ENCODE measurements at places on chromosomes 1 and 21.

GRCh38 chr1:9382643-9383491 is 90.2 kb downstream of the SPSB1 start:
- DNase-seq = no peak

DNA sequence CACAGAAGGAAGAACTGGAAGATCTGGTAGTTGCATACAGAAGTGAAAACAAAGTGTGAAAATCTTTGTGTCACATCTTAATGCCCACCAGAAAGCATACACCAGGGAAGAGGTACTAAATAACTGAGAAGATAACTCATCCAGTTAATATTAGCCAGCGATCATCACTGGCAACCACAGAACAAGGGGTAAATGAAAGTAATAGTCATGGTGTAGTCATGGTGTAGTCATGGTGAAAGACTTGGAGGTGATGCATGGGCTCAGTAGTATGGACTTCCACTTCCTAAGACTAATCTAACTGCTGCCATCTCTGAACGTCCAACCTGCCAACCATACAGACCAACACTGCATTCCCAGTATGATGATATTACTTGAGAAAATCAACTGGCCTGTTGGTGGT is 481.2 kb upstream of the NR5A2 start:
- no peak for DNase-seq

DNA sequence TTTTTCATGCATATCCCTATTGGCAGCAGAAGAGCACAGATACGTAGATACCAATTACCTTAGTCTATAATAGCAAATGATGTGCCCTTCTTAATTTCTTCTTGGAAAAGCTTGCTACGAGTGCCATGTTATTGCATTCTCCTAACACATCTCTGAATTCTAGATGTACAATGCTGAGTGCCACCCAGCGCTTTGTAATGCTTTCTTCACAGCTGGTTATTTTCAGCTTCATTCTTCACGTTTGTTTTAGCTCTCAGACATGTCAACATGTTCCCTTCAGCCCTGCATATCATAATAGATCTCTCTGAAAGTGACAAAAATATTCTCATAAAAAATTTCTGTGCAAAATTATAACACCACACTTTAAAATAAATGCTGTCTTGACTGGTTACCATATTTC is 981.2 kb downstream of the TTLL7 start:
- no peak for DNase-seq

DNA sequence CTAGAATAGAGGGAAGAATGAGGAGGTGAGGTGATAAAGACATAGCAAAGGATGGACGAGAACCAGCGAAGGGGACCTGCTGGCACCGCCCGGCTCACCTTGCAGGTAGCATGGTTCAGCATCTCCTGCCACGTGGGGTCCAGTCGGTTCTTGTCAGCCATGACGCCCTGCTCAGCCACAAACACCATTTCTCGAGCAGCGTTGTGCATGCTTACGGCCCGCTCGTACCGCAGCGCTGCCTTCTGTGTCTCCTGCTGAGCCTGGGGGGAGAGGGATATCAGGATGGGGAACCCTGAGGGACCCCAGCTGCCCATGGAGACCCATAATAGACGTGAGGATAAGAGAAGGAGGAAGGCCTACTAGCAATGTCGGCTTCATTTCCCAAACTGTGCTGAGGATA is 11.4 kb downstream of the SH3BP5L start:
- DNase-seq = no peak

- DNase-seq = no peak
Observed at GRCh38 chr1:109252167-109252892, 3.0 kb downstream of the CELSR2 start.

GRCh38 chr1:54559771-54560231 is 11.8 kb downstream of the ACOT11 start:
- DNase-seq = no peak

DNA sequence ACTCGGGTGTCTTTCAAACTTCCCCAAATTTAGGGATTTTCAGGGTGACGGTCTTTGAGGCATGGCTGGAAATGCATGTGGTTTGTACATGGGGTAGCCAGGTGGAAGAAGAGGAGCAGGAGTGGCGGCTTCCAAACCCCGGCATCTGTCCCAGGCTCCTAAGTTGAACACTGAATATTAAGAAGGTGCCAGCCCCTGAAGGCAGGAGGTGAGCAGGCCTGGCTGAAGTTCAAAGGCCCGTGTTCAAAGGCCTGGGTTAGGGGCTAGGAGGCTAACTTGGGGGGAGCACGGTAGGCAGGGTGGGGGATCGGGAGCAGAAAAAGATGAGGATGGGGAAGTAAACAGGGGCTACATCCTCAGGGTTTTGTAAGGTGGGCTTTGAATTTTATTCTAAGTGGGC is 42.8 kb downstream of the ELK4 start:
- no peak for DNase-seq

DNA sequence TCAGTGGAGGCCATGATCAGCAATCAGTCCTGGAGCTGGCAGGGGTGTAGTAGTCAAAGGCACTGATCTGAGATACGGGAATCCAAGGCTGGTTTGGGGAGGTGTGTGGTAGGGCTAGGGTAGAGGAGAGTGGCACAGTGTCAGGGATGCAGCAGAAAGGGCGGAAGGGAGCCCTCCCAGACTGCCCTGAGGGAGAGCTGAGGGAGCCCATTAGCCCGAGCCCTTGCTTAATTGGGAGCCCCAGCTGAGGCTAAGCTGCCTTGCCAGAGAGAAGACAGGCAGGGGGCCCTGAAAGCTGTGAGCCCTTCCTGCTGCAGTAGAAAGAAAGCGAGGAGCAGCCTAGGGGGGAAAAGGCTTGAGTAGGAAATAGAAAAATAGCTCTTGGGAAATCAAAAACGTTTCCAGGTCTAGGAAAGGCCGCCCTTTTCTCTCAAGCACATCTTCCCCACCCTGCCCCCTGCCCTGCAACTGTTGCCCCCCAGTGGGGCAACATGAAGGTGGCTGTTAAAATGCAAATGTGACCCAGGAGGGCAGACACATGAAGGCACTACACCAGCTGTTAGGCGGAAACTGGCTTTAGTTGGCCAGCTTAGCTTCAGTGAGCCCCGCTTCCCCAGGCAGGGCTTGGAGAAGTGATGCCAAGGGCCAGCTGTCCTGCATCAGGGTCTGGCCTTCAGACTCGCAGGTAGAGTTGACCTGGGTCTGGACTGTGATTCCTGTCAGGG is 106.2 kb downstream of the UCK2 start:
- DNase-seq = no peak

DNA sequence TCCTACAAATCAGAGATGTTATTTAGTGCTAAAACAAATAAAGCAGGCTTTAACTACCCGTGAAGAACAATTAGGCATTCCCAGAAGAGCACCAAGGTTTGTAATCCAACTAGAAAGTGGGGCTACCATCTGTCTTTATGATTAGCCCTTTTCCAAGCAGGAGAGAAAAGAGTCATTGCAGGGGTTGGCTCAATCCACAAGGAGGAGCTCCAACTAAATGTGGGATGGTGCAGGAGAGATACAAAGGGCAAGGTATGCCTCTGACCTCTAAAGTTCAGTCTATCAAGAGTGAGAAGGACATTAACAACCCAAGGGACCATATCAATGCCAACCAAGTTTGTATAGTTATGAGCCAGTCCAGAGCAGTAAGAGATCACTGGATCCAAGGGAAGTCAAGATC is 382.7 kb upstream of the DUSP10 start:
- DNase-seq = no peak

DNA sequence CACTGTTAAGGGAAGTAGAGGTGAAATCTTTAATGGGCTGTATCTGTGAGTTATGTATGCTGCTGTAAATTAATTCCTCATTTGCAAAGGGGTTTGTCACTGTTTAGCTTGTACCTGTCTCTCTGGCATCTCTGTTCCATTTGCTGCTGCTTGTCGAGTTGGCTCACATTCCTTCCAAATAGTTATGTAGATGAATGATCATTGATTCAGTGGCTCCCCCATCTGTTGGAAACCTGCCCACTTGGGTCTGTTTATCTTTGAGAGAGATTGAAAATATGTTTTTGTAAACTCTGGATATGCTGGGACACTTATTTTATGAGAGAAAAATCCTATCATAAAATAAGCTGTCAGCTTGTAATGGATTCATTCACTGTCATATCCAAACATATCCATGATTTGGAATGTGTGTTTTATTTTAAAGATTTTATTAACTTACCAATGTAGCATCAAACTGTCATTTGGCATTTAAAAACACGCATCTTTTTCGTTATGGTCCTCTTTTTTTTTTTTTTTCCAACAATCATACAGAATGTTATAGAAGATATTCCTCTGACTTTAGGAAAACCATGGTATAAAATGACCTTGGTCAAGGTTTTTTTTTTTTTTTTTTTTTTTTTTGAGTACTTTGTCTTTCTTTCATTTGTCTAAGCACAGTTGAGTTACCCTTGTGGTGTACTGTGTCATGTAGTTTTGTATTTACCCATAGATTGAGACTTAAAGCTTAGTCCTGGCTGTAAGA is 3.5 kb downstream of the RYR2 start:
- DNase-seq = no peak

DNA sequence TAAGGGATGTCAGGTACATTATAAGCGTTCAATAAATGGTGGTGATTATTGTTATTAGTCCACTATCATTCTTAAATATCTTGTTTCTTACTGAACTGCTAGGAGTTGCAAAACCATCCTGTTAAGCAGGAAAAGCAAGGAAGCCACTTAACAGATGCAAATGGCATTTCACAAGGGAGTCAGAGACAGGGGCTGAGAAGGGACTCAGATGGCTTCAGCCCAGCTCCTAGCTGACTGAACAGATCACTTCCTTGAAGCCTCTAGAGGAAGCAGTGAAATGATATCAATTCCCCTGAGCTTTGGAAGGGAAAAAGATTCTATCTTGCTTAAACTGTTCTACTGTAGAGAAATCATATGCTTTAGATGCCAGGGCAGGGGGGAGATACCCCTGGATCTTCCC is 151.5 kb downstream of the ST6GALNAC5 start:
- DNase-seq = no peak

GRCh38 chr1:91736715-91737615 is 149.0 kb downstream of the TGFBR3 start:
- no peak for DNase-seq

DNA sequence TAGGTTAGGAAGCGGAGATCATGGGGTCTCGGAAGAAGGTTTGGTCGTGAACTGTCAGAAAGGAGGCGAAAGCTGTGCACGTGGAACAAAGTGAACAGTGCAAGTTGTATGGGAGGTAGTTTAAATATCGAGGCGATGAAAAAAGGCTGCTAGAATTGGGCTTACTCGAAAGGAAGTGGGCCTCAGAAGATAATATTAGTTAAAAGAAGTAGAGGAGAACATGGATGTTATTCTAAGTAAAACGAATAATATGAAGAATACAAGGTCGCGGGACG is 571 bp downstream of the WDR3 start:
- no peak for DNase-seq

All from pulmonary artery endothelial cell (primary cell).